GM13976 (cell line): ENCODE measurements at places on chromosomes 1 and 21.

GRCh38 chr1:232980986-232981560, 30.7 kb downstream of the NTPCR start:
- DNase-seq: no peak

- DNase-seq: no peak
These were observed 185.3 kb upstream of the USP24 start for GRCh38 chr1:55400508-55400907.

- DNase-seq: no peak
These were observed 1.7 kb upstream of the LAMB3 start for GRCh38 chr1:209653915-209654351.

DNA sequence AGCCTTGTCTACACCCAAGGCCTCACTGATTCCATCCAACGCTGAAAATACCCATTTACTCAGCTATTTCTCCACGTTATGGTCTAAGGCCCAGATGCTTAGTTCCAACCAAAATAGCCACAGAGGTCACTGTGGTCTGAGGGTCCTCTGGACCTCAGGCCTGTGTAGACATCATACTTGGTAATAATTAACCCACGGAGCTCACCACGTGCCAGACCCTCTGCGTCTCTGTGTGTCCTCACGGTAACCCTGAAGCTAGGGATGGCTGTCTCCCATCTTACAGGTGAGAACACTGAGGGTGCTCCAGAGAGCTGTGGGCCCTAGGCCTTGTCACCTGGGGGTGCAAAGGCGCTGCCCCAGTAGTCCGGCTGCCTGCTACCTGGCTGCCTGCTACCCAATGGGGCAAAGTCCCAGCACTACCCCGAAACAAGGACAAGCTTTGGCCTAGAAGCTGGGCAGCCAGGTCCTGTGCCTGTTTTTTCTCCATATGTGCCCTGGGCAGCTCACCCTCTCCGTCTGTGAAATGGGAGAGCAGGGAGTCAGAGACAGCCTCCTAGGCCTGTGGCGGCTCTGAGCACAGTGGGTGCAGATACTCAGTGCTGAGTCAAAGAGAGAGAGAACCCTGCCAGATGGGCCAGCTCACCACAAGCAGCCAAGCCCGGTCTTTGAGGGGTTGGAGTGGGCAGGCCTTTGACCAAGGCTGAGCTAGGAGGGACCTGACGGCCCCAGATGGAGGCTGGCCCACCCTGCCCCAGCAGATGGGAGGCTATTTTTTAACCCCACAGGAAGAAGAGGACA, 17.0 kb upstream of the RUNX3 start:
- peak; percentile 84 for DNase-seq

DNA sequence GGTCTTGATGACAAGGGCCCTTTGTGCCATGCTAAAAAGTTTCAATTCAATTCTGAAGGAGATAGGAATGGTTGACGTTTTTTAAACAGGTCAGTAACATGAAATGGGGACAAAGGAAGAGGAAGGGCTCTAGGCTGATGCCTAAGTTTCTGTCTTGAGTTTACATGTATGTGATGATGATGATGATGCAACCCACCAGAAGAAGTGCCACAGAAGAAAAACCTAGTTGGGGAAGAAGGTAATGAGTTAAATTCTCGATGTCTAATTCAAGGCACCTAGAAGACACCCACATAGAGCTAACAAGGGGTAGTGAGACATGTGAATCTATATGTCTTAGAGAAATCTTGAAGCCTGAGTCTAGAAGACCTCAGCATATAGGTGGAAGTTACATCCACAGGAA, 44.4 kb upstream of the ATP1A1 start:
- no peak for DNase-seq

GRCh38 chr1:195173753-195174152, 1434.5 kb downstream of the KCNT2 start:
- DNase-seq: no peak

DNA sequence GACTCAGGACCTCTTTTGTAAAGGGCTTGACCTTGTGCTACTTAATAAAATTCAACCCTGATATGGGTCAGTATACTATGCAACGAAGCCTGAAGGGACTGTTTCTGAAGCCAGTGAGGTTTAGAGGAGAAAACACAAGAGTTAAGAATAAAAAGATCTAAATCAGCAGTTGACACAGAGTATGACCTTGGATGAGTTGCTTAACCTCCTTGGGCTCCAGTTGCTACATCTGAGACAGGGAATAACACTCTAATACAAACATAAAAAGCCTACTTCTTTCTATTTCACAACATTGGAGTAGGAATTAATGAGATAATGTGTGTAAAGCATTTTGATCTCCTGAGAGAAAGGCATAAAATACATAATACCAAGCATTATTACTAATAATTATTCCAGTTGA, 882.4 kb upstream of the ADGRL2 start:
- DNase-seq: no peak

DNA sequence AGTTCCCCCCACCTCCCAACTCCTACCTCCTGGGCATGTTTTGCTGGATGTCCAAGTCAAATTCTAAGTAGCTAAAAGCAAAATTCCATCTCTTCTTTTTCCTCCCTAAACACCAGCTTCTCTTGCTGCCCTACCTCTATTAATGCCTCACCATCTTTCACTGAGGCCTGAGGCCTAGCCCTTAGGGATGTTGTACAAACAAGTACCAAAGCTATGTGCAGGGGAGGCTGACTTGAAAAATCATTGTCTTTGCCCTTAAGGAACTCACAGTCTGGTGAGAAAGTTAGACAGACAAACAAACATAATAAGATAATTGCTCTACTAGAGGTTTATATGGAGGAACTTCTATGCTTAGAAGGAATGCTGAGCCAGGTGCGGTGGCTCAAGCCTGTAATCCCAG, 25.3 kb upstream of the SYNC start:
- DNase-seq: no peak

- DNase-seq: no peak
These were observed 6.7 kb downstream of the TAGLN2 start for GRCh38 chr1:159918352-159919200.

GRCh38 chr1:223304931-223305330, 59.0 kb downstream of the SUSD4 start:
- DNase-seq: no peak

DNA sequence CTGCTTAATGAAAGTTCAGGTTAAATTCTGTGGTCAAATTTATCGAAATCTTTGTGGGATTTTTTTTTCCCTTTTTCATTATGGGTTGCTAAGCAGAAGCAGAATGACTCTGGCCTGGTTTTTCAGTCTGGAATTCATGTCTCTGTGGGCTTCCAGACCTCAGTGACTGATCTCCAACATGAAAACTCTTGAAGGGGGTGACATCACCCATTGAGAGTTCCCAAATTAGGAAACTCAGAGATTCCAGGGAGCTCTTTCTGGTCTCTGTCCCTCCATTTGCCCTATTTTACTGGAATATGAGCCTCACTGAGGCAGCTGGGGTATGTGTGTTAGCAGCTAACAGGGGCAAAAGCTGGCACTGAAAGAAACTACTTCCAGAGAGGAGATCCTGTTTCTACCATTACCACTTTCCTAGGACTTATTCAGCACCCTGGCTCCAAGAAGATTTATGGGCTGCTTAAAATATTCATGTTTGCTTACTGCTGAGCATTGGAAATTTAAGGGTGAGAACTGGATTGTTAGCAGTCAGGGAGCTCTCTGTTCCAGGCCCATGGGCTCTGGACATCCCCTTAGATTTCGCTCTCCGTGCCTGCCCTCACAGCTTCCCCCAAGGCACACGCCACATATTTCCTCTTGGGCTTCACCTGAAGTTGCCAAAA, 203.4 kb upstream of the SPAG17 start:
- DNase-seq: no peak

DNA sequence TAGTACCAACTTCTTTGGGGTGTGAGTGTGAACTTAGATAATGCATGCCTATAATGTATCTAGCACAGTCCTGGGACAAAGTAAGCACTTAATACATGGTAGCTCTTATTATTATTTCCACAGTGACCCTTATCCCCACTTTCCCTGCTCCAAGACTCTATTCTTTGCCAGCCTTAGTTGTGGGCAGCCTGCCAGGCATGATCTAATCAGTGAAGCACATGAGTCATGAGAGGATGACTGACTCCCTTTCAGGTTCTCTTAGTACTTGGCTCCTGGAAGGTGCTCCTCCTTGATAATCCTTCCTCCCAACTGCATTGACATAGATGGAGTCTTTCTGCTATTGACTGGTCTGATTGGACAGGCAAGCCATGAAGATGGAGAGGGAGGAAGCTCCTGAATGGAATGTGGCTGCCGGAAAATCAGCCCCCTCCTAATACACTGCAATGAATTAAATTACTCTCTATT, 17.4 kb upstream of the GNG12 start:
- no peak for DNase-seq

GRCh38 chr1:54012008-54012325, 6.0 kb downstream of the LDLRAD1 start:
- DNase-seq: no peak

DNA sequence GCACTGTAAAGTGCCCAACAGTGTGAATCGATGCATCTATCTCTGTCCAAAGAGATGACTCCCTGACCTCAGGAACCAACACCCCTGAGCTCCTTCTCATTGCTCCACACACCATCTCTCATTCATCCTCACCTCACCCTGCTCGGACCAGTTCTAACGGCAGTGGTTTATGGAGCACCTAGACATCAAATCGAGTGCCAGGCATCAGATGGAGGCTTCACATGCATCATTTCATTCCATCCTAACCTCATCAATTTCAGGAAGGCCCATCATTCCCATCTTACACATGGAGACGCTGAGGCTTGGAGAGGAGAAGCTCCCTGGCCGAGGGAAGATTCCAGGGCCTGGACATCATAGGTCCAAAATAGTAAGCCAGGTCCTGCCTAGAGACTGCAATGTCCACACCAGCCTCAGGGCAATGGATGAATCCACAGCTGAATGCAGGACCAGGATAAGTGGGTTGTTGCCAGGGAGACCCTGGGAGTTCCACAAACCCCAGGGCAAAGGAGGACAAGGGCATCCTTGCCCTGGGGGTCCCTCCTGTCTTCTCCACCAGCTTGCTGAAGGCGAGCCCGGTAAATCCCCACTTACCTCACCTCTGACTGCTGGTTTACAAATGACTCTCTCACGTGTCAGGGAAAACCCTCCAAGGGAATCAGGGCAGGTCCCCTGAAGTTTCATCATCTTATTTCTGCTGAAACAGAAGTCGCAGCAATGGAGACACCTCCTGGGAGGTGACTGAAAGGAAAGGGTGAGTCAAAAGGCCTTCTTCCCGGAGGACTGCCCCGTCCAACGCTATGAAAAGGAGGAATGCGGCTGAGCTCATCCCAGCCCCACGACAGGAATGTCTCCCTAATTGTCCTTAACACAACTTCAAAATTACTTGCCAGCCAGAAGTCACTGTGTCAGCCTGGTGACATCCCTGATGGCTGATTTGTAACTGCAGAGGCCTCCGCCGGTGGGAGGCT, 9.0 kb upstream of the IFFO2 start:
- DNase-seq: no peak

- DNase-seq: no peak
These were observed 14.0 kb downstream of the PPIE start for GRCh38 chr1:39752703-39753102.

- DNase-seq: no peak
These were observed 124.1 kb downstream of the DISP1 start for GRCh38 chr1:222938986-222939385.

- DNase-seq: peak; percentile 93
These were observed 28.5 kb upstream of the PKP1 start for GRCh38 chr1:201254625-201255478.

DNA sequence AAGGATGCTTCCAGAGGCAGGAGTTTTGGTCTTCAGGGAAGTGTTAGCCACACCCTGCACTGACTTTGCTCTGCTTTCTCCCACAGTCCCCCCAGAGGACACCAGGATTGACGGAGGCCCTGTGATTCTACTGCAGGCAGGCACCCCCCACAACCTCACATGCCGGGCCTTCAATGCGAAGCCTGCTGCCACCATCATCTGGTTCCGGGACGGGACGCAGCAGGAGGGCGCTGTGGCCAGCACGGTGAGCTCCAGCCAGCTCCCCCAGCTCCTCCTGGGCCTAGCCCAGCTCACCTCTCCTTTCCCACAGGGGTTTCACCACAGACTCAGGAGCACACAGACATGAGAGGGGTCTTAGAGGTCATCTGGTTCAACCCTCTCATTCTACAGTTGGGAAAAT, 90.9 kb downstream of the KIRREL1 start:
- no peak for DNase-seq

GRCh38 chr1:205227584-205228013, at the start of gene TMCC2:
TMCC2 (plus strand) TSS chr1:205227946; CDS start chr1:205228565, 619 bp downstream.
- peak; percentile 96 for DNase-seq

DNA sequence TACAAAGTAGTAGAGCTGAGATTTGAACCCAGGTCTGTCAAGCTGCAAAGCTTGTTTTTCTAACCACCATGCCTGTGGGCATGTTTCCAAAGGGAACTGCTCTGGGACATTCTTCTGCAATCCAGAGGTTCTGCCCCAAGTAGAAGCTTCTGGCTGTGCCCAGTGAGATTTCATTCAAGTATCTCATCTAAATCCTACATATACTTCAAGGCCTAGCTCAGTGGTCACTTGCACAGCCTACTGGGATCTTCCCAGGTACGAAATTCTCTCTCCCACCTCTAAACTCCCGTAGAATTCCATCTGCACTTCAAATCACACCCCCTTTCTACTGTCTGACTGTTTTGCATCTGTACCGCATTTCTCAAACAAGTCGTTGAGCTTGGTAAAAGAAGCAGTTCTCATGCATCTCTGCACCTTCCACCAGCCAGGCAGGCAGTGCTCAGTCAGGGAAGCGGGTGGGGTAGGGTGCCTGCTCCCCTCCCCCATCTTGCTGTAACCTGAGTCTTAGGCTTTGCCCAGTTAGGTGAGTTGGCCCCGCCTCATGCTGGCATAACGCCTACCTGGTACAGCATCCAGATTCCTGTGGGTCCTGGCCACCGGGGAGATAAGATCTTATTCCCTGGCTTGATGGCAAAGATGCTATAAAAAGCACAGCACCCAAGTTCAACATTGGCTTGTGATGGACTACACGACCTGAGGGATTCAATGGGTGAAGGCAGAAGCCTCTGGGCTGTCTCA, 13.5 kb downstream of the SLC9A1 start:
- no peak for DNase-seq

DNA sequence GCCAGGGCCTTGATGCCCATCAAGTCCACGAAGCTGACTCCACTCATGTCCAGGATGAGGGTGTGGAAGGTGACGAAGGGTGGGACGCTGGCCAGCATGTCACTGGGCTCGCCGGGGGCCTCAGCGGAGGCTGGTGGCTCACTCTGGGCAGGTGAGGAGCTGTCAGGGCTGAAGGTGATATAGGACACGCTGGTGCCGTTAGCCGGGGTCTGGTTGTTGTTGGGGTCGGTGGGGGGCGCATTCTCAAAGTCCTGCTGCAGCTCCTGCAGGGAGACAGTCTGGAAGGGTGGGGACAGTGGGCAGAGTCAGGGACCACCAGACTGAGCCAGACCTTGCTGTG, 21.7 kb downstream of the SLC26A9 start:
- no peak for DNase-seq

DNA sequence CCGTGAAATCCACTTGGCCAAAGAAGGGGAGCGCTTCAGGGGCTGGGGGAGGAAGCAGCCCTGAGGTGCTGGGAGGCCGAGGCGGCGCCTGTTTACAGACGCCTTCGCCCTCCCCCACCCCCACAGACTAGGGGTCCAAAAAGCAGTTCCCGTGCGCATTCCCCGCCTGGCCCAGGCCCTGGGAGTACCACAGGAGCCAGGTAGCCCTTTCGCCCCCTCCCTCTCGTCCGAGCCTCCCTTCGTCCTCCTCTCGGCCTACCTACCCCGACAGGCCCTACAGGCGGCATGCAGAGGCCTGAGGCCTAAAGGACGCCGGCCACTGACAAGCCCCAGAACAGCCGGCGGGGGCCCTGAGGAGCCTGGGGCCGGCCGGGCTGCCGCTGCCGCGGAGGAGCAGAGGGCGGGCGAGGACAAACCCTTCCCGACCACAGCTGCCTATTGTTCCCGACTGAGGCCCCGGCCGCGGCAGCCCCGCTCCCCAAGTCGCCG, 522 bp downstream of the RC3H1 start:
- peak; percentile 47 for DNase-seq

- no peak for DNase-seq
These were observed 12.6 kb upstream of the NTPCR start for GRCh38 chr1:232937741-232938375.
